Right hindlimb (tissue), 1 donor: ENCODE measurements at places on chromosomes 2 and 18.

- no peak for DNase-seq
Observed at GRCh38 chr2:37780387-37780676, 108.9 kb upstream of the CDC42EP3 start.

DNA sequence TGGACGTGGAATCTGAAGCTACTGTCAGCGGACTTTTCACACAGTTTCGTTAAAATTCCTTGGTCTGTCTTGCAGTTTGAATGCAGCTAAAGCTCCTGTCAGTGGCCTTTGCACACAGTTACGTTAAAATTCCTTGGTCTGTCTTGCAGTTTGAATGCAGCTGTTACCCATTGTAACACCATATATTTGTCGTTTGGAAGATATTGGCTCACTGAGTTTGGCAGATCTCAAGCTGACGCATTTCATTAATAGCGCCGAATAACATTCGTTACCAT is 1.0 kb downstream of the LIMS1 start:
- no peak for DNase-seq

- no peak for DNase-seq
Observed at GRCh38 chr2:81304154-81304830, 999.7 kb upstream of the LRRTM1 start.

GRCh38 chr2:190235101-190235500 is 84.5 kb downstream of the HIBCH start:
- DNase-seq, result no peak

- DNase-seq, result no peak
Observed at GRCh38 chr2:237310515-237311114, 103.3 kb downstream of the COL6A3 start.

DNA sequence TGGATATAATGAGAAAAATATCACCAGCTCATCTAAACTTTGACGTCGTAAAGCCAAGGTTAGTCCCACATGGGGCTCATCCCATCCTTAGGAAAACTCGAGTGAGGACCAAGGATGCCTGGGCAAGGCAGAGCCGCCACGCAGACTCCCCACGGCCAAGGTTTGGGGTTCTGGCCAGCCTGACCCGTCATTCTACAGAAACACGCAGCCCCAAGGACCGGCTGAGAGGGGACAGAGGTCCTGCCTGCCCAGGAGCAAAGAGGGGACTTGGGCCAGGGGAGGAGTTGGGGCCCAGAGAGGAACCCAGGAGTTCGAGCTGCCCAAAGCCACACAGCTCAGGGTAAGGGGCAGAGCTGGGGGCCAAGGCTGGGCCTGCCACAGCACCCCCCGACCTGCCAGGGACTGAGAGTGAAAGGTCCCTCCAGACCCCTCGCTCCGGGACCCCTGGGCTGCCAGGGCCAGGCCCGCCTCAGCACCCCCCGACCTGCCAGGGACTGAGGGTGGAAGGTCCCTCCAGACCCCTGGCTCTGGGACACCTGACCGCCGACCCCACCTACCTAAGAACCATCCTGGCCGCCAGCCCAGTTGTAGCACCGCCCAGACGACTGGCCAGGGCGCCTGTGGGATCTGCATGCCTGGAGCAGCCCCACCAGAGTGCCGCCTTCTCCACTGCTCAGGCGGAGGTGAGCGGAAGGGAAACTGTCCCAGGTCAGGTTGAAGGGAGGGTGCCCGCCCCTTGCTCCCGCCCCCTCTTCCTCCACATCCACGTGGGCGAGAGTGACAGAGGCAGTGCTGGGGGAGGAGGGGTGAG is at the start of gene PDCD1:
PDCD1 (minus strand) TSS at position 689 of the 811 bp plus-strand sequence; CDS start at position 633, 56 bp downstream.
- no peak for DNase-seq

DNA sequence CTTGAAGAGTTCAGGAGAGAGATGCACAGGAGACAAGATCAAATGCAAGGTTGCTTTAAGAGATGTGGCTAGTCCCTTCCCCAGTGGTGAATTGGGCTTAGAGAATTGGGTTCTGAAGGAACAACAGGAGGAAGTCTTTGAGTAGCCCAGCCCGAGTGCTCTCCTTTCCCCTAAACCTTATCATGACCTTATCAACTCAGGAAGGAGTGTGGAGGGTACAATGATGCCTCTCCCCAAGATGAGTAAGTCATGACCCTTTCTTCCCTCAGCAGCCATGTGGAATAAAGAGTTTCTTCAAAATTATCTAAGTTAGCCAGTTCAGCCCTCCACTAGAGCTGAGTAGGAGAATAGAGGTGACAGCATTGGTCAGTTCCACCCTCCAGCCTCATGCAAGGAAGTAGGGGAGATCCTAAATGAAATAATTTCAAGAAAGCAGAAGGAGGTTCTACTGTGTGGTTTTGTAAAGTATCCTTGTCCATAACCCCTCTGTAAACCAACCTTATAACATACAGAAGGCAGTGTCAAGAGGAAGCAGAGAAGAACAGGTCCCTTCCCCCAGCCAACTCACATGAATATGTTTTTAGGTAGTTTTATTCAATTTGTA is 88.4 kb downstream of the ARHGAP15 start:
- no peak for DNase-seq

- DNase-seq, result no peak
Observed at GRCh38 chr2:42342061-42342794, 18.8 kb downstream of the COX7A2L start.

GRCh38 chr2:41695198-41696113 is 352.4 kb upstream of the PKDCC start:
- DNase-seq, result no peak

DNA sequence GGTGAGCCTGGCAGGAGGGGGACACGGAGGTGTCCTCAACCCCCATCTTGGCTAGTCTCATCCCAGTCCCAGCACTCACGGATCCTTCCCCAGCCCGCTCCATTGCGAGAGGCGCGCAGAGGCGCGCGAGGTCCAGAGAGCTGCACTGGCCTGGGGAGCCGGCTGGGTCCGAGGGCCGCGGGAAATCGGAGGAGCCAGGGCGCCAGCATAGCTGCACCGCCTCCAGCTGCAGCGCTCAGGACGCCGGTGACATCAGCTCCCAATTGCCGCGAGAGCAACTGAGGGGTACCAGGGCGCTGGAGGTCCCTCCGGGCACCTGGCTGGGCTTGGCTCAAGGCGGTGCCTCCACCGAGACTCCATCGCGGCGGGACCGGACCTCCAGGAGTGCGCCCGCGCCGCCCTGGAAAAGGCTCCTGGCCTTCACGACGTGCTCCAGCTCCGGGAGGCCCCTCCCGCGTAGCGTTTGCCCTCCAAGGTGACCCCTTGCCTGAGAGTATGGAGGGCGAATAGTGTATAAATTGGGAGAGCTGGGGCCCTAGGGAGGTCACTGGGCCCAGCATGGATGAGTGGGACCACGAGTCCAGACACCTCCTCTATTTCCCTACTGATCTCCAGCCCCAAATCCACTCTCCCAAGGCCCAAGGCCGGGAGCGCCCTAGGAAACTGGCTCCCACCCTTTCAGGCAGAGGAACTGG is 5.5 kb downstream of the RTKN start:
- DNase-seq, result peak; percentile 18

GRCh38 chr18:9379118-9379517 is 44.5 kb downstream of the TWSG1 start:
- no peak for DNase-seq

DNA sequence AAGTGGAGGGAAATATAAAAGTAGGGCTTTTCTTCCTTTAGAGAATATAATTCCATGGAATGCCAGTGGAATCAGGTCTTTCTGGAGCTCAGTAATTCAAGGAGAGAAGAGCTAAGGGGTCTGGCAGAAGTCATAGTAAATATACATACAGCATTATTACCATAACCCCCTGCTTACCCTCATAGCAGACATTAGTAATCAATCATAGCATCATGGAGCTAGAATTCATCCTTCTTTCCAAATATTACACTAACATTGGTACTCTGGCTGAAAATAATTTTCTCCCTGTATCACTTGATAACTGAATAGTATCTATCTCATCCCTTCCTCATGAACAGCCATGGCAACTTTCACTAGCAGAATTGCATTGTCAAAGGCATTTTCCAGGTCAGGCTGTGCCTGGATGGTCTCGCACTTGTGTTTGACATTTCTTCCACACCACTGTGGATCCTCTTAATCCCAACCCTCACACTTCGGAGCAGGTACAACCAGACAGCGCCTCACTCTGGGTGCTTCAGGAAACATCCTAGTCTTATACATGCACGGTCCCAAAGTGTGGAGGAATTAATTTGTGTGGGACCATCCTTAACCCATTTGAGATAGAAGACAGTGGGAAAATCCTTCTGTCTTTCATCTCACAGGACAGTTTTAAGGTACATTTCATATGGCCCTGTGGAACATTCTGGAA is 84.2 kb upstream of the SEC11C start:
- DNase-seq, result no peak

- no peak for DNase-seq
Observed at GRCh38 chr2:234991290-234991689, 39.5 kb downstream of the SH3BP4 start.

DNA sequence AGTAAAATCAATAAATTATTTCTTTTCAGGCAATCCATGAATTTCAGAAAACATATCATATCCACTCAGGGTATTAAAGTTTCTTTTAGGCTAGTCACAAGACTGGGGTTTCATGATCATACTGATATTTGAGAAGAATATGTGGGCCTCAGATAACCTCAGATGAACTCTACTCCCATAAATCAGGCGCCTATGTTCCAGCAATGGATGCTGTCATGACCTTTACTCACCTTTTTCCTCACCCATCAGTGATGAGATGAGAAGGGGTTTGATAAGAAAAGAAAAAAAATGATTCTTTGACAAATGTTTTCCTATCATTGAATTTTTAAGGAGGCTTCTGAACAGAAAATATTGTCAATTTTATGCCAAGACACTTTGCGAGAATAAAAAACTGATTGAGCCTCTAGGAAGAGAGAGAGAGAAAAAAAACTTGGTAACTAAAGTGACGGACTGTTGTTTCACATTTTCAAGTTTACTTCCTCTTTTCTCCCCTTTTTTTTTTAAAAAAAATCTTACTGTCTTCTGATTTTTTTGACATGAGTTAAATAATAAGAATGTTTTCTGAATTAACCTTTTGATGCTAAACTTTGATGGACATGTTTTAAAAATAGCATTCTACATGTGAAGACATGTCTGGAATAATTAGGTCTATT is 309.1 kb upstream of the MAP2 start:
- no peak for DNase-seq

DNA sequence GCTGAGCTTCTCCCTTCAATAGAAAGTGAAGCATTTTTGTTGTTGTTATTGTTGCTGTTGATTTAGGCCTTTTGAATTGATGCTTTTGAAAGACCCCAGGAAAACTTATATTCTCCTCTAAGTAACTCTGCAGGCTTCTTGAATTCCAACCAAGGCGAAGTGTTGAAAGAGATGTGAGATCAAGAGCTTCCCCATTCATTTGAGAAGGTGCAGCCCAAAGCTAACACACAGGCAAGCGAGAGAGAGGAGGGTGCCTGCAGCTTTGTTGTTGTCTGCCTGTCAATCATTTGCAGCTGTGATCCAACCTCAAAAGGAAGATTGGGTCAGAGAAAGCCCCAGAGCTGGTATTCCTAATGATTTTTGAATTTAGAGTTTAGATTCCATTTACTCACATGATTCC is 963.6 kb upstream of the CNTNAP5 start:
- no peak for DNase-seq

DNA sequence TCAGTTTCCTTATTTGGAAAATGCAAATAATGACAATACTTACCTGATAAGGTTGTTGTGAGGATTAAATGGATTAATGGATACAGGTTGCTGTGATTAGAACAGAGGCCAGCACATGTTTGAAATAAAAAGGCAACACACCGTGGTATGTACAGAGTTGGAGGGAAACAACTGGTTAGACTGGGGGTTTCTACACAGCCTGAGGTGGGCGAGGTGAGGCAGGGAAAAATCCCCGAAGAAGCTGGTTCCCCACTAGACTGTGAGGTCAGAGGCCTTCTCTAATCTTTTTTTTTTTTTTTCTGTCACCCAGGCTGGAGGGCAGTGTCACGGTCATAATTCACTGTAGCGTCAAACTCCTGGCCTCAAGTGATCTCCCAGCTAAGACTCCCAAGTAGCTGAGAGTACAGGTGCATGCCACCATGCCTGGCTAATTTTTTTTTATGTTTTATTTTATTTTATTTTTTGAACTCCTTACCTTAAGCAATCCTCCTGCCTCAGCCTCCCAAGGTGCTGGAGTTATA is 1.2 kb upstream of the E2F6 start:
- DNase-seq, result no peak

DNA sequence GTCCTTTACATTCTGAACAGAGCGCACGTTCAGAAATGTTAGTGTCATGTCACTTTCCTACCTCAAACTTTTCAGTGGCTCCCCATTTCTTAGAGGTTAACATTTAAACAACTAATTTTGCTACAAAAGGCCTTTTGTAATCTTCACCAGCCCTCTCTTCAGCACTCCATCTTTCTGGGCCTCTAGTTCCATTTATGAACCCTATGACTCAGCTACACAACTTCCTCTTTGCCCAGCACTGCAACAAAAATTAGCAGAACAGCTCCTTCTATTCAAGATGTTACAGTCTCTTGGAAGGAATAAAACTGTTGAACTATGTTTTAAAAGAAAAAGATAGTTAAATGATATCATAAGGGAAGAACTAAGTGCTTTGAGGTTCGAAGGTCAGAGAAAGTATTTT is 139.9 kb downstream of the VWC2L start:
- DNase-seq, result no peak

- no peak for DNase-seq
Observed at GRCh38 chr2:11657195-11657594, 12.8 kb downstream of the NTSR2 start.

DNA sequence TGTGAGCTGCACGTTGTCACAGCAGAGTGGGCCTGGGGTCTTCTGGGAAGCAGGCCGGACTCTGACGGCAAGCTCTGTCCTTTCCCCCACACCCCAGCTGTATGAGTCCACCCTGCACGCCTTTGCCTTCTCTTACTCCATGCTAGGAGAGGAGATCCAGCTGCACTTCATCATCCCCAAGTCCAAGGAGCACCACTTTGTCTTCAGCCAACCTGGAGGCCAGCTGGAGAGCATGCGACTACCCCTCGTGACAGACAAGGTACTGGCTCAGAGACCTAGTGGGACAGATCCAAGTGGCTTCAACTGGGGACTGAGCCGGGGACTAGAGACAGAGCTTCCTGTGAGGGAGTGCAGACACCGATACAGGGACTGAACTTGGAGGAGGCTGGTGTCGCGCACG is 40.1 kb downstream of the NTSR2 start:
- DNase-seq, result no peak

DNA sequence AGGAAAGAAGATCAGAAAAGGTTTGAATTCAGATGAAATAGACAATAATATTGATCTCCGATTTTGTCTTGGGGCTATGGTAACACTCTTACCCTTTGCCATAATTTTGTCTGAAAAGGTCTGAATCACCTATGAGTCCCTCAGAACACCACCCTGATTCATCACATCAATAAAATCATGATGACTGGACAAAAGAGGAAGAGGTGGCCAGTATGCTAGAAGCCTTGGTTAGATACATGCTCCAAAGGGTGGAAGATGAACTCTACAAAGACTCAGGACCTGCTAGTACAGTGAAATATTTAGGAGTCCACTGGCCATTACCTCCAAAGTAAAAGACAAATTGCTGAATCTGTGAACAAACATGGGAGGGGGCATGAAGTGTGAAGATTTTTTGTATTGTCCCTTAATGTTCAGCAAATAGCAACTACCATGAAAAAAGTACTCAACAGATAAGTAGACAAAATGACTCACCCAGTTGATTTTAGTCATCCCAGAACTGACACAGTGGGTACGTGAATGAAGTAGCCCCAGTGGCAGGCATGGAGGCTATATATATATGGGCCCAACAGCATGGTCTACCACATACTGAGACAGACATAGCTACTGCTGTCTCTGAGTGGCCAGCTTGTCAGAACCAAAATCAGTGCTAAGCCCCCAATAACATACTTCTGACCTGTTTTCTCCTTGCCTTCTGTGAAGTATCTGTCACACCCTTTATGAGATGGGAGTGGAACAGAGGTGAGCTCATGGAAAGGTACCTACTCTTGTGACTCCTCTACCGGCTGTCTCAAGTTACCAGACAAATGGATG is 36.5 kb upstream of the GLS start:
- DNase-seq, result no peak
